ENCODE measurements at places on chromosomes 2 and 18.

DNA sequence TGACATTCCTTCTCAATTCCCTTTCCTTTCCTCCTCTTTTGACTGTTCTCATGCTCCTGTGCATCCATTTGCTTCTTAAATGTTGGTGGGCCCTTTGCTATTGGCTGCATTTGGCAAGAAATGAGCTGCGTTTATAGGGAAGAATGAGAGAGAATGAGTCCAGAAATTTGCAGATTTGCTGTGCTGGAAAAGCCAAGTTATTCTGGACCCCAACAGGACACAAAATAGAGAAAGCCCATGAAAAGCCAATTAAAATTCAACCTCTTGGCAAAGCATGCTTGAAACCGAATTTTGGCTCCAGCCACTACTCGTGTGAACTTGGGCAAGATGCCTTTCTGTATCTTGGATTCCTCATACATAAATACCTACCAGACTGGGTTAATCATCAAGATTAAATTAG lies 1.3 kb upstream of the SCLY start:
- DNase-seq: no peak

- DNase-seq: peak; percentile 24
Measured at GRCh38 chr2:215435870-215436704, at the start of gene FN1. FN1 (minus strand) TSS chr2:215436068; CDS start chr2:215435802, 266 bp downstream.

DNA sequence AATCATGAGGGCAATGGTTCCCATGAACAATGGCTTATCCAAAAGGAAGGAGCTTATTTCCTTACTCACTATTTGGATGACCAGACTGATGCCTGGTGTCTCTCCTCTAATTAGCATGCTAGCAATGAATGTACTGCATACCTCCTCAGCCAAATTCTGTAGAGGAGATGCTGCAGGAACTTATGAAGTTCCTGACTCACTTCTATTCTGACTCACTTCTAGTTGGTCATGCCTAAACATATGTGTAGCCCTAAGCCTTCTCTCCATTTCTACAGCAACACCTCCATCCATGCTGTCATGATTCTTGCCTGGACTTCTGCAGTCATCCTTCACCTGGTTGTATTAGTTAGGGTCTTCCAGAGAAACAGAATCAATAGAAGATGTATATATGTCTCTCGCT lies 59.9 kb upstream of the MRPS9 start:
- no peak for DNase-seq

DNA sequence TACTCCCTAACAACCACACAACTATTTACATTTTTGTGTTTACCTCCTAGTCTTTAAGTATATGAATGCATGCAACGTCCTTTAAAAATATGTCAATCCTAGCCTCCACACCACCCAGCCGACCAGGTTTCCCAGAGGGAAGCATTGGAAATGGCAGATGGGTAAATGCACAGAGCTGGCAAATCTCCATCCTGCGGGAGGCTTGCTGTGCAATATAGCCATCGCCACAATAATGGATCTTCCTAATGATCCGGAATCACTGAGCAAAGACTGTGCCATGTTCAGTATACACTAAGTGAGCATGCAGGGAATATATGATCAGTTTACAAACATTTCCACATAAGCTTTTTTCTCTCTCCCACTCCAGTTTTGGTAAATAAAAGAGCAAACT lies 131.8 kb downstream of the NEDD4L start:
- no peak for DNase-seq

DNA sequence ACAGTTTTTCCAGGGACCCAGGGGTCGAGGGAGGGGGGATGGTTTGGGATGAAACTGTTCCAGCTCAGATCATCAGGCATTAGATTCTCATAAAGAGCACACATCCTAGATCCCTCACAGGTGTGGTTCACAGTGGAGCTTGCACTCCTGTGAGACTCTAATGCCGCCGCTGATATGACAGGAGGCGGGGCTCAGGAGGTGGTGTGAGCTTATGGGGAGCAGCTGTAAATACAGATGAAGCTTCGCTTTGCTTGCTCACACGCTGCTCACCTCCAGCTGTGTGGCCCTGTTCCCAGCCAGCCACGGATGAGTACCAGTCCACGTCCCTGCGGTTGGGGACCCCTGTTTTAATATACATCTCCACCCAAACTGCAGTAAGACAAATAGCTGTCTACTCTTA lies 204.2 kb downstream of the AGAP1 start:
- DNase-seq: no peak

GRCh38 chr2:46564811-46565241 lies 85.5 kb downstream of the TMEM247 start:
- DNase-seq: no peak

DNA sequence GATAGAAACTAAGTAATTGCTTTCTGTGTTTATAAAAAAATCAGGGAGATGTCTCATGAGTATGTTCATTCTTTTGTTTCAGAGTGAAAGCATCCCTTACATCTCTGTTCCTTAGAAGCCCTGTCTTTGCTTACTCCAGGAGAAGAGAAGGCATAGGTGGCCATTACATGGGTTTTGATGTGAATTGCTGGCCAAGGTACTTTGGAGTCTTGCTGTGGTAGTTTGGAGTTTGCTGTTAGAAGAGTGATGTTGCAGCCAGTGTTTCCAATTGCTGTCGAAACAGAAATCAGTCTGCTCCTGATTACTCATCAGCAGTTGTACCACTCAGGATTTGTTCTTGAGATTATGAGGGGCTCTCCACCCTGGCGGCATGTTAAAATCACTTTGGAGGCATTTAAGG lies 97.8 kb upstream of the KLHL14 start:
- no peak for DNase-seq

- no peak for DNase-seq
Measured at GRCh38 chr2:27954221-27954673, 63.7 kb downstream of the BABAM2 start.

GRCh38 chr18:22591222-22591621 lies 173.5 kb upstream of the CTAGE1 start:
- no peak for DNase-seq

DNA sequence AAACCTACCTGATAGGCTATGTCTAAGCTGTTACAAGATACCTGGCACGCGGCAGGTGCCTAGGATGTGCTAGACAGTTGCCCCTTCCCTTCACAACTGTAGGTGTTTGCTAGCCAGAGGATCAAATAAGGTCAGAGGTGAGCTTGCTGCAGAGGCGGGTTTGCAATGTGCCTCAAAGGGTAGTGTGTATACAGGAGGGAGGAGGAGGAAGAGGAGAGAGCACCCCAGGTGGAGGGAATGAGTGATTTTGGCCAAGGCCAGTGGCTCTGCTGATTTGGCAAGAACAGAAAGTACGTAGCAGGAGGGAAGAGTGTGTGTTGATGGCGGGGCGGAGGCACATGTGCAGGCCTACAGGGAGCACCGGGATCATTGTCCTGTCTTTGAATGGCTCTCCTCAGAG lies 236.5 kb downstream of the HAUS1 start:
- DNase-seq: no peak

DNA sequence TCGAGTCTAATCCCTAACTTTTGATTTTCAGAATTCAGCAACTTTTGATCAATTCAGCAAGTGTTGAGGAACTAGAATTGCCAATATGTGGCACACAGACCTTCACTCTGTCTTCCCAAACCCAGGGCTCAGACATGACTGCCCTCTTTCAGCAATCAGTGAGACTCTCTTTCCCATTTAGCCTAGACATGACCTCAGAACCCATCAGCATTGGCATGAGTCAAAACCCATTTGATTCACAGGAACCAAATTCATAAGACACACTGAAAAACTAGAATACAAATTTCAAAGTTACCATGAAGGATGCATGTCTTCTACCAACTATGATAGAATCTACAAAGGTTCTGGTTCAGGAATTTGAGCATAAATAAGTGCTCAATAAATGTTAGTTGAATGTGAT lies 113.6 kb upstream of the MAP3K20 start:
- no peak for DNase-seq

DNA sequence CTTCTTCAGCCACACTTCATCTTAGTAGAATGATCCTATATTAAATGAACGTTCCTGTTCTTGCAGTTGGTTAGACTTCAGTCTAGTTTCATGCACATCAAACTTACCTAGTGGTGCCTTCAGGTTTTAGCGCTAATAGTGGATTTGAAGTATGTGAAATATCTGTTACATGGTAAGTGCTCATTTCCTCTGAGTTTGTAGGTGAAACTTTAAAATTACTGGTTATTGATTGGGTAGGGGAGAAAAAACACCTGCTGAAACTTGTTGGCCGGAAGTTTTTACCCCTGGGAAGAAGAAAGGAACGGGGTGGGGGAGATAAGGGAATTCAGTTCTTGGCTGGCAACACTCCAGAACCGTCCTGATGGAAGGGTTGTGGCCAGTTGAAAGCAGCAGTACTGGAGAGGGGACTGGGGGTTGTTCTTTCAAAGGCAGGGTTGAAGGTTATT lies 112.8 kb downstream of the SPTBN1 start:
- no peak for DNase-seq

GRCh38 chr2:236237468-236238190 lies 26.6 kb downstream of the ASB18 start:
- no peak for DNase-seq

DNA sequence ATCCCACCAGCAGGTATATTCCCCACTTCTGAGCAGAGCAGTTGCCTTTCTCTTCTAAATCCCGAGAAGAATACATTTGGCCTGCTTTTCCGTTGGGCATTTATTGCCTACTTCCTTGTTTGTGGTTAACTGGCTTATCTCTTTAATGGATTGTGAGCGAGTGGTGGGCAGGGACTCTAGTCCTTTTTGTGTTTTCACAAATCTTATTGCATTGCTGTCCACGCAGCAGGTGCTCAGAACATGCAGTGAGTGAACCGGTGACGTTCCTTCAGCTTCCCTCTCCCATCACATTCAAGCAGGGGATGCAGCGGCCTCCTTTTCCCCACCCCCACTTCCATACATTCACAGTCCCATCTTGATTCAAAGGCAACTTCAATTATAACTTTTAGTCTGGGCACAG lies 28.9 kb upstream of the GAREM2 start:
- no peak for DNase-seq

DNA sequence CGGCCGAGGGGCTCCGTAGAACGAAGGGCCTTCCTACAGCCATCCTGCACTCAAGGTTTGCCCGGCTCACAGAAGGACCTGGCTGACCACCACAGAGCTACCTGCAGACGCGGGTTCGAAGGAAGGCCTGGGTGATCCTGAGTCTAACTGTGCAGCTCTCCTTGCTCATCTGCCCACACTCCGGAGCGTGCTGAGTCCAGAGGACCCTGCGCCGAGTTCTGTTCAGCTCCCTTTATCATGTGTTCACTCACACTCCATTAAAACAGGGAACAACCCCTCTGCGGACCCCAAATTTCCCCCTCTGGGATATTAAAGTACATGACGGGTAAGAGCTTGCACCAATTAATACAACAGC lies 138.3 kb downstream of the PXDN start:
- no peak for DNase-seq

GRCh38 chr18:79245517-79246001 lies 150.2 kb upstream of the NFATC1 start:
- no peak for DNase-seq

DNA sequence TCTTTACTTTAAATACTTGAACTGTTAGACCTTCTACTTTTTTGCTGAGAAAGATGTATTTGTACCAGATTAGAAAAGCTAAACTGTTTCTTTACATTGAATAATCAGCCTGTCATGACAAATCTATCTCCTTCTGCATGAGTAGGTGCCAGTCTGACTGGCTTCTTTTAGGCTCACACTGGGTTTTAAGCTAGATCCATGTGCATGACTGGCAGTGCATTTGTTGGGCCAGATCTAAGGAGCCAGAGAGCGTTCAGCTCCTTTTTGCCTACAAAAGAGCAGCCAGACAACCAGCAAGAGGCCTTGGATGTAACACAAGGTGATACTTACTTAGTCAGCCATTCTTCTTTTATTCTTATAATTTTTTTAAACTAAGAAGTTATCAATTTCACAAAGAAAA lies 82.0 kb upstream of the OTX1 start:
- DNase-seq: no peak

DNA sequence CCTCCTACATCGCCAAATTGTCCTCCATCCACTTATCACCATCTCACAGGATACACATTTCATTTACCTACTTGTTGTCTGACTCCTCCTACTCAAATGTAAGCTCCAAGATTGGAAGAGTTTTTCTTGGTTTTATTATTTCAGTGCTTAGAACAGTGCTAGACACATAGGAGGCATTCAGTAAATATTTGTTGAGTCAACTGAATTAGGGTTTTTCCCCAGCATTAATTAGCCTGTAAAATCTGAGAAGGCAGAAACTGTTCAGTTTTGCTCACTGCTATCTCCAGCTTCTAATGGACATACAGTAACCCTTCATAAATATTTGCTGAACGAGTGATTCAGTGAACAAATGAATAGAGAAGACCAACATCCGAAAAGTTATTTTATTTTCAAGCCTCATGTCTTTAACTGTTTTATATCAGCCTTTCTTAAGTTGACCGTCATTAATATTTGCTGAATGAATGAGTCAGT lies 800 bp downstream of the TTC21B start:
- no peak for DNase-seq

DNA sequence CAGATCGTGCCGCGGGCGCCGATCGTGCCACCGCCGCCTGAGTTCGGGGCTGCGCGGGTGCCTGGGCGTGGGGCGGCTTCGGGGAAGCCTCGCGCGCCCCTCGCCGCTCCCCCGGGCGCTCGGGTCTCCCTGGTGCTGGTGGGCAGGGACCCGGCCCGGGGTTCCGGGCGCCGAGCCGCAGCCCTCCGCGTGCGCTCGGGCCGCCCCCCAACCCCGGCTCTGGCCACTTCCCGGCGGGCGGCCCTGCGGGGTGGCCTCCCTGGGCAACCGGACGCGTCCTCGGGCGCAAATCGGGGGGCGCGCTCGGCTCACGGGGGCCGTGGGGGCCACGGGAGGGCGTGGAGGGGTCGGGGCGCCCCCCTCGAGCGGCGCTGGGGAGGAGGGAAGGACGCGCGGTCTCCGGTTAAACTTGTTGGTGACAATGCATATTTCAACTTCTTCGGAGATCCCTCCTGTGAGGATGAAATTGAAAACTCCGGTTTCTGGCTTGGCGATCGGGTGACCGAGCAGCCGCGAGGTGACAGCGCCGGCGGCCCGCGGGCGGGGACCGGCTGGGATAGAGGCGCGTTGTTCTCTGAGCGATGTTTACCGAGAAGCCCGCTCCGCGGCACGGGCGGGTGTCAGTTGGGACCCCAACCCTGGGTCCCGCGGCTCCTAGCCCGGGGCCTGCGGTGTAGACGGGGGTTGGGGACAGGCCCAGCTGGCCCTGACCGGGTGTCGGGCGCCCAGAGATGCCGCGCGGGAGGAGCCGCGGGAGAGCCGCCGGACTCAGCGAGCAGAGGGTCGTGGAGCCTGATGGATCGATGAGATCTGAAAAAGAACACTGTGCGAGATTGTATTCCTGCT lies 676 bp downstream of the SH3BP4 start:
- DNase-seq: no peak
